ENCODE measurements at places on chromosomes 5 and 9.

DNA sequence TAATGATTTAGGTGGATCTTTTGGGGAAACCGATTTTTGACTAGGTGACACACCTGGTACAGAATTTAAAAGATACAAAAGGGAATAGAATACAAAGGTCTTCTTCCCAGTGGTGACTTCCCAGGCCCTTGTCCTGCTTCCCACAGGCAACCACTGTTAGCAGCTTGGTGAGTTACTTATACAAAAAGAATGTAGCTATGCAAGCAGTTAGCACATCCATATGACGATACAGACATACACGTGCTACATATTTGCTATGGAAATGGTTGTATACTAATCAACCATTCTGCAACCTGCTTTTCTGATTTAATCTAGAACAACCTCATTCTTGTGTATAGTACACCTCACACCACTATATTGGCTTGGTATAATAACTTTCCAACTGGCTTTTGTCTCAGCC is 51.0 kb downstream of the OTULIN start:
- DNase-seq: no peak

DNA sequence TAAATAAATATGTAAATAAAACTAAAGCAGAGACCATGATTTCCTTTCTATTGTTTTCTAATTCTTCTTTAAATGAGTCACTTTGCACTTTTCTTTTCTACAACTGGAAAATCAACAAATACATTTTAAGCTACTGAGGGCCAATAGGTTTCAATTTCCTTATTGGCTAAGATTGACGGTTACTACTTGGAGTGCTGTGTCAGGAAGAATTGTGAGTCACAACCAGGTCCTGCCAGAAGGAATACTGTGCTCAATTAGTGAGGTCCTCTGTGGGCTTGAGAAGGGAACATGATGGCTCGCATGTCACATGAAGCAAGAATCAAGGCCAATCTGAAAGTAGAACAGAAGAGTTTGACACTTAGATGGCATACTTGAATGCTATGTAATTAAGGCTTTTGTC is 110.8 kb downstream of the HMHB1 start:
- no peak for DNase-seq

- no peak for DNase-seq
Observed at GRCh38 chr5:73135429-73136054, 15.2 kb downstream of the TMEM171 start.

DNA sequence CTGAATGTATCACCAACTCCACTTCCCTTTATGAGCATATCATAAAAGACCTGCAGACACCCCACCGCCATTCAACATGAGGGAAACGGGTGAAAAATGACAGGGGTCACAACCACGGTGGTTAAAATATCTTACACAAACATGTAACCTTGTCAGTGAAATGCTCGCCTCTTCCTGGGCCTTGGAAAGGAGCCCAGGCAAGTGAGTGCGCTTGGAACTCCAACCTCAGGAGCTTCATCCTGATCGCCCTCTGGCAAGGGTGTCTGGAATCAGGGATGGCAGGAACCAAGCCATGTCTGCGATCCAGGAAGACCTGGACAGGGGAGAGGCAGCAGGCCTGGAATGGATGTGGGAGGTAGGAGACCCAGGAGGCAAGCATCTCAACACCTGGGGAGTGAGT is 282.7 kb downstream of the GAS1 start:
- no peak for DNase-seq

DNA sequence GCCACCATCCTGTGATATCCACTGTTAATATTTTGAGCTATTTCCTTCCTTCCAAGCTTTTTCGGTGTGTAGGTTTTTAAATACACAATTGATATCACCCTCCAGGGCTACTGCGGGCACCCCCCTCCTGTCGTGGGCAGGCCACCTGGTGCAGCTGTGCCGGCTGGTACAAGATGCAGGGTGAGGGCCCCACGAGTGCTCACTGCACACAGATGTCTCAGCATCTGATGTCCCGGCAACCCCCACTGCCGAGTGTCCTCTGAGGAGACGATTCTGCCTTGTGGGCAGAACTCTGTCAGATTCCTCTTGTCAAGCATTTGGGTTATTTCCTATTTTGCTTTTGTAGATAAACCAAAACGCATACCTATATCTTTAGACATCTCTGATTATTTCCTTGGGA is 25.1 kb downstream of the CACNA1B start:
- no peak for DNase-seq

DNA sequence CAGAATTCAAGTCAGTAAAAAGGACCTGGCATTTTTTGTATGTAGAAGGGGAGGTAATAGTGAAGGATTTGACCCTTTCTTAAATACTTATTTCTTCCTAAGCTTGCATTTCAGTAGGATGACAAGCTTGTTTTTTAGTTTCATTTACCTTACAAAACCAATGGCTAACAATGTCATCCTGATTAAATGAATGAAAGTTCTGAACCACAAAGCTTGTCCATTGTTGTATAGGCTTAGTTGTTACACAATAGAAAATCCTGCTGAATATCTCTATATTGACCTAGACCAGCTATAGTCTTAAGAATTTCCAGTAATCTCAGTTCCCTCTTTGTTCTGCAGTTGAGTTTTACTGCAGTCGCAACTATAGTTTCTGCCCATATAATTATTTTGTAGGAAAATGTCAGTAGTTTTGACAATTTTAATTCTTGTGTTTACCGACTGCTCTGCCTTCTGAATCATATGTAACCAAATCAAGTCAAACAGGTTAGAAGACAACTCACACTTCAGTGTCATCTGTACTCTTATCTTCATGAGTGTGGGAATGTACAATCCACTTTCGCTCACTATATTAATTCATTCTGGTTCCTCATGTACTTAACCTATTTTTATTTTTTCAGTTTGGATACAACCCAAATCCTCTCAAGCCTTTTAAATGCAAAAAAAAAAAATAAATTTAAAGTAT is 195.7 kb downstream of the CD180 start:
- no peak for DNase-seq

All from right lobe of liver (tissue), 6 donors.